Activated CD4-positive, alpha-beta T cell treated with anti-CD3 and anti-CD28 coated beads, Interleukin-2, amount 10 ng/mL, durations not matched to agents 24 days and 14 days (primary cell): ENCODE measurements at places on chromosomes 2 and 18. TPM values are rescaled to one million over a fixed set of nuclear protein-coding genes. Genes with fewer than 3 reads are reported as not detected.

- peaks cover 10% of the 10 kb centered on the region for H3K36me3 ChIP-seq
- H3K27ac ChIP-seq = no peak overlapping the region
- peak overlapping the region; percentile 43 for H3K4me3 ChIP-seq
- H3K27me3 ChIP-seq = peaks cover 89% of the 10 kb centered on the region
- DNase-seq = no peak
Measured at GRCh38 chr2:63052411-63053080, 1.9 kb downstream of the OTX1 start.

DNA sequence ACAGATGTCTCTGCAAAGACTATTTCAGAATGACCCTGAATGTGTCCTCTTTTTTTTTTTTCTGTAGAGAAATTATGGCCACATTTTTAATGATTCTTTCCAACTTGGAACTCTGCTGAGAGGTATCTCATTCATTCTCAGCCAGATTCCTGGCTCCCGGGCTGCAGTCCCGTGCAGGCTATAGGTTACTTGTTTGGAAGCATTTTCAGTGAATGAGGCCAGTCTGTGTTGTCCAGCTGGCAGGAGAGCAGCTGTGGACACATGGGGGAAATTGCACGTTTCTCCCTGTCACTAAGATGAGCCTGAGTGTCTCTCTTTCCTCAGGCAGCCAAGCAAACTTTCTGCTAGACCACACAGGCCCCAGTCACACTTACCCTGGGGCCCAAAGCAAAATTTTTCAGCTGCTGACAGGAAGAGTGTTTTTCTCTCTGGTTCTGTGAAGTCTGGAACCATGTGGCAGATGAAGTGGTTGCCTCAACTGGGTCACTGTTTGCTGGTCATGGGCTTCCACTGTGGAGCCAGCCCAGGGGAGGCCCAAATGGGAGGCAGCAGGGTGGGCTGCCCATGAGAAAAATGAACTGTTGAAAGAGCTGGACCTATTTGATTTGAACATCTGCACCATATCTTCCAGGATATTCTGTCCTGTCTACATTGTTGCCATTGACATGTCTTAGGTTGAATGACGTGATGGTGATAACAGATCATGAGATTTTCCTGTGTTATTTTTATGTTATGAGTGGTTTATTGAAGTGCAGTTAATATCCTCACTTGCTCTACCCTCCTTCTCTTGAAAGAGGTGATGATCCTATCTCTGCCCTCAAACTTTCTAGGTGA lies 431.2 kb downstream of the LPIN1 start:
- H3K36me3 ChIP-seq = no peaks in the 10 kb centered on the region
- H3K4me1 ChIP-seq = peaks cover 33% of the 10 kb centered on the region
- peak; percentile 77 for DNase-seq
- peak overlapping the region; percentile 6 for H3K4me3 ChIP-seq
- H3K27me3 ChIP-seq = peaks cover 7% of the 10 kb centered on the region
- H3K27ac ChIP-seq = peak overlapping the region; percentile 34

DNA sequence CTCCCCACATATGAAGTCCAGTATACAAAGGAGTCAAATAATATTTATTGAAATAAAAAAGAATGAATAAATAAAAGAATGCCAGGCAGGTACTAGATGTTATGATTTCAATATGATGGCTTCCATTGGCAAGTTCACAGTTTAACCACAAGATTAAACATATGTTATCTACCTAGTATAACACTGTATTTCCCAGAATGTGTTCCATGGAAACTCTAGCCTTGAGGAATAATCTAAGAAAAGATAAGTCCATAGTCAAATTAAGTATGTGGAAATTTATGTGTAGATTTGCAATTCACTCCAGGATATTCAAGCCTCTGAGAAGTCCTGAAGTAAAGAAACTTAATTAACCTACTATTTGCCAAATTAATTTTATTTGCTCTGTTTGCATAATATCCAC lies 71.1 kb upstream of the FMNL2 start:
- H3K27ac ChIP-seq = no peak overlapping the region
- no peak overlapping the region for H3K4me3 ChIP-seq
- DNase-seq = no peak
- no peaks in the 10 kb centered on the region for H3K27me3 ChIP-seq
- no peaks in the 10 kb centered on the region for H3K36me3 ChIP-seq

DNA sequence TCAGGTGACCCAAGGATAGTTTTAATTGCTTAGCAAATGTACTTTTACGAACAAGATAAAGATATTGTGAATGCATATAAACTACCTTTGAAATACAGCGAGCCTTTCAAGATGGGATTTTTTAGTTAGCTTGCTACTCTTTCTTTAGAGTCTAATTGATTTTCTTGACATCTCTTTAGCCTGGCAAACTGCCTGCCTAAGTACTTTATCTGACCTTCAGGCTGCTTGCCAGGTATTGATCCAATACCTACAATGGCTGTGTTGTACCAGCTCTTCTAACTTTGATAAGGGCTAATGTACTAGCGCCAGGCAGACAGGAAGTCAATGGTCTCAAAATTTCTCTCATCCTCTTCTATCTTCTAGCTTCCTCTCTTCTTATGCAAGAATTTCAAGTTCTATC lies 414.4 kb upstream of the ACVR2A start:
- no peak overlapping the region for H3K4me3 ChIP-seq
- peaks cover 2% of the 10 kb centered on the region for H3K4me1 ChIP-seq
- no peaks in the 10 kb centered on the region for H3K36me3 ChIP-seq
- no peak for DNase-seq
- H3K27ac ChIP-seq = no peak overlapping the region
- no peaks in the 10 kb centered on the region for H3K27me3 ChIP-seq

- H3K27ac ChIP-seq = no peak overlapping the region
- no peaks in the 10 kb centered on the region for H3K4me1 ChIP-seq
- H3K36me3 ChIP-seq = no peaks in the 10 kb centered on the region
- H3K27me3 ChIP-seq = no peaks in the 10 kb centered on the region
- H3K4me3 ChIP-seq = no peak overlapping the region
Measured at GRCh38 chr18:40120356-40120755, 1834.7 kb upstream of the PIK3C3 start.

DNA sequence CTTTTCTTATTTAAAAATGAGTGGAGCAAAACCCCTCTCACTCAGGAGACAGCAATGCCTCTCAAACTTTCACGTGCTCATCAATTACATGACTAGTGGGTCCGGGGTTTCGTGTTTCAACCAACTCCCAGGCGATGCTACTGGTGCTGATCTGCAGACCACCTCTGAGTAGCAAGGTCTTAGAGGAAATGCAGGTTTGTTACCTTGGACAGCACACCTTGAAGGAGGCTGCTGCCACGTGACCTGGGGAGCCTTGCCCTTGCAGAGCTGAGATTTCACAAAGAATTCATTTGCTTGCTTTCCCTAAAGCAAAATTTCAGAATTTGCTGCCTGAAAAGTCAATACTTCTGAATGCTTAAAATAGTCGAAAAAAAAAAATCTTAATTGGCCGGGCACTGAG lies 32.4 kb downstream of the SMIM21 start:
- peaks cover 7% of the 10 kb centered on the region for H3K27me3 ChIP-seq
- no peak overlapping the region for H3K4me3 ChIP-seq
- H3K27ac ChIP-seq = no peak overlapping the region
- H3K36me3 ChIP-seq = no peaks in the 10 kb centered on the region

DNA sequence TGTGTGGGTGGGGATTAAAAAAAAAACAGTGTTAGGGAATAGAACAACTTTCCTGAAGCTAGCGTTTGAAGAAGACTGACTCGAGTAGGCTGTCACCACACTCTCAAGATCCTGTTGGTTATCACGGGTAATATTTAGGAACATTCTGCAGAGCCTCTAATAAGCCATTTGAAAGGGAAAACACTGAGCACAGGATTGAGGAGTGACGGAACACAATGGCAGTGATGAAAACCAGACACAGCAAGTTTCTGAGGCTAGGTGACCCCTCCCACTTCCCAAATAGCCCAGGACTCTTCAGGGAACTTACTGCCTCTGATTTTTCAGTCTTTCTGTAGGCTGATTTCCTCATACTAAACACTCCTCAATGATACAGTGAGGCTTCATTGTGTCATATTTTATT lies 88.2 kb upstream of the TMEM200C start:
- H3K27me3 ChIP-seq = peaks cover 4% of the 10 kb centered on the region
- no peak for DNase-seq
- H3K36me3 ChIP-seq = no peaks in the 10 kb centered on the region
- no peak overlapping the region for H3K4me3 ChIP-seq
- H3K4me1 ChIP-seq = peaks cover 2% of the 10 kb centered on the region

DNA sequence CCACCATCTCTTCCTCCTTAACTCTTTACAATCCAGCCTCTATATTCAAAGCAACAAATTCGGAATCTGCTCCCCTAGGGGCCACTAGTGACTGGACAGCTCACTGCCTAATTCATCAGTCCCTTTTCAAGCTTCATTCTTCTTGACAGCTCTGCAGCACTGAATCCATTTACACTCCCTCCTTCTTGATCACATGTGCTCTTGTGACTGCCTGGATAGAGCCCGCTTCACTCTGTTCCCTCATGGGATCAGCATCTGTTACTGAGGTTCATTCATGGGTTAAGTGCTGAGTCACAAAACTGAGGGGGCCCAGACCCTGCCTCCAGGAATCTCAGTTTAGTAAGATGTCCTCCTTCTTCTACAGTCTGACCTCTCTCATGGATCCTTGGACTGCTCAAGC lies 81.5 kb downstream of the CYRIA start:
- peaks cover 2% of the 10 kb centered on the region for H3K27me3 ChIP-seq
- no peak overlapping the region for H3K4me3 ChIP-seq
- no peaks in the 10 kb centered on the region for H3K4me1 ChIP-seq
- DNase-seq = no peak
- H3K36me3 ChIP-seq = no peaks in the 10 kb centered on the region
- no peak overlapping the region for H3K27ac ChIP-seq

GRCh38 chr2:65072181-65072970 lies 16.2 kb downstream of the CEP68 start:
- no peak overlapping the region for H3K4me3 ChIP-seq
- peak overlapping the region; percentile 41 for H3K27ac ChIP-seq
- H3K4me1 ChIP-seq = peaks cover 19% of the 10 kb centered on the region
- peaks cover 11% of the 10 kb centered on the region for H3K36me3 ChIP-seq
- no peak for DNase-seq
- H3K27me3 ChIP-seq = no peaks in the 10 kb centered on the region

- no peaks in the 10 kb centered on the region for H3K4me1 ChIP-seq
- peaks cover 21% of the 10 kb centered on the region for H3K27me3 ChIP-seq
- peak; percentile 53 for DNase-seq
Measured at GRCh38 chr2:177106212-177106611, 106.4 kb upstream of the HNRNPA3 start.

GRCh38 chr2:229206548-229206947 lies 64.5 kb downstream of the PID1 start:
- no peaks in the 10 kb centered on the region for H3K27me3 ChIP-seq
- no peak overlapping the region for H3K4me3 ChIP-seq
- no peaks in the 10 kb centered on the region for H3K36me3 ChIP-seq
- no peak overlapping the region for H3K27ac ChIP-seq
- no peak for DNase-seq

- H3K36me3 ChIP-seq = no peaks in the 10 kb centered on the region
- no peak overlapping the region for H3K4me3 ChIP-seq
- H3K4me1 ChIP-seq = peaks cover 4% of the 10 kb centered on the region
- H3K27me3 ChIP-seq = peaks cover 8% of the 10 kb centered on the region
- no peak overlapping the region for H3K27ac ChIP-seq
Measured at GRCh38 chr2:7265286-7265685, 348.1 kb downstream of the RNF144A start.

DNA sequence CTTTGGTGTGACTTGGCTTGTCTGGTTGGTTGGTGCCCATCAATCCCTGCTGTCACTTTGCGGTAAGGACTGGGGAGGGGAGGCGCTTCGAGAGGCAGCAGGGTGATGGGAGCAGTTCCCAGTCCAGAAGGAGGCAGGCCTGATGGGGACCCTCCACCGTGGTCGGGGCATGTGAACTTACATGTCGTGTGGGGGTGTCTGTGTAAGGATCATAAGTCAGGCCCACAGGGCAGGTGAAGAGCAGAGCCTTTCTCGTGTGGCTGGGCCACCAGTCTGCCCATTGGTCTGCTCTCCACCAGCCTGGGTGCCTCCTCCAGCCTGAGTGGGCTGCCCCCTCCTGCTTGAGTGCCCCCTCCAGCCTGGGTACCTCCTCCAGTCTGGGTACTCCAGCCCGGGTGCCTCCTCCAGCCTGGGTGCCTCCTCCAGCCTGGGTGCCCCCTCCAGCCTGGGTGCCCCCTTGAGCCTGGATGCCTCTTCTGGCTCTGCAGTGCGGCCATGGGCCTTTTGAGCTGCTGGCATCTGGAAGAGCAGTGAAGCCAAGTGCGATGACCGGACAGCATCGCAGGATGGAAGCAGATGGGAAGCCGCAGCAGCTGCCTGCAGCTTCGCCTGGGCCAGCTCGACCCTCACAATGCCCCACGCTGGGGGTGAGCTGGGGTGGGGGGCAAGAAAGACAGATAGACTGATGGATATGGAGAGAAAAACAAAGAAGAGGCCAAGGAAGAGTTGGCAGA lies 25.0 kb downstream of the ATOH8 start:
- peaks cover 4% of the 10 kb centered on the region for H3K27me3 ChIP-seq
- no peak for DNase-seq
- H3K27ac ChIP-seq = no peak overlapping the region
- no peak overlapping the region for H3K4me3 ChIP-seq
- no peaks in the 10 kb centered on the region for H3K36me3 ChIP-seq

GRCh38 chr2:171540437-171540836 lies 18.2 kb downstream of the CYBRD1 start:
- no peak overlapping the region for H3K4me3 ChIP-seq
- no peak for DNase-seq
- no peak overlapping the region for H3K27ac ChIP-seq
- no peaks in the 10 kb centered on the region for H3K36me3 ChIP-seq
- H3K27me3 ChIP-seq = peaks cover 10% of the 10 kb centered on the region

GRCh38 chr2:14072338-14072737 lies 560.2 kb upstream of the LRATD1 start:
- H3K4me3 ChIP-seq = no peak overlapping the region
- no peaks in the 10 kb centered on the region for H3K36me3 ChIP-seq
- H3K4me1 ChIP-seq = no peaks in the 10 kb centered on the region
- H3K27ac ChIP-seq = no peak overlapping the region
- H3K27me3 ChIP-seq = no peaks in the 10 kb centered on the region

GRCh38 chr2:53235836-53236582 lies 531.6 kb upstream of the CHAC2 start:
- no peaks in the 10 kb centered on the region for H3K36me3 ChIP-seq
- no peak overlapping the region for H3K4me3 ChIP-seq
- no peak for DNase-seq
- no peaks in the 10 kb centered on the region for H3K4me1 ChIP-seq
- no peak overlapping the region for H3K27ac ChIP-seq

GRCh38 chr18:41545091-41545888 lies 409.7 kb upstream of the PIK3C3 start:
- H3K4me3 ChIP-seq = no peak overlapping the region
- H3K4me1 ChIP-seq = no peaks in the 10 kb centered on the region
- no peak for DNase-seq
- no peaks in the 10 kb centered on the region for H3K36me3 ChIP-seq
- H3K27ac ChIP-seq = no peak overlapping the region

The GRHL1 gene
- total RNA-seq = 1.2 and 2.1 TPM in 2 replicates

The LIMS2 gene
- 7.2 and 8.4 TPM in 2 replicates for total RNA-seq

The PROKR1 gene
- not detected in 2 replicates for total RNA-seq

The MYO7B gene
- total RNA-seq = 0.07 and 0.12 TPM in 2 replicates

The ZNF532 gene
- total RNA-seq = 0.79 and 1.0 TPM in 2 replicates

The POMC gene
- total RNA-seq = 6.9 and 7.2 TPM in 2 replicates

The TUBA4B gene
- not detected in 2 replicates for total RNA-seq

The PCARE gene
- total RNA-seq = not detected in 2 replicates

The GTF2A1L gene
- total RNA-seq = not detected in 2 replicates

The TSPYL6 gene
- total RNA-seq = not detected in 2 replicates

The ALKAL2 gene
- 0.28 and 0.33 TPM in 2 replicates for total RNA-seq

The PLGLB1 gene
- 0.85 and 3.4 TPM in 2 replicates for total RNA-seq
